ENCODE measurements at places on chromosomes 3 and 15.

GRCh38 chr3:159904455-159904854 lies 84.2 kb upstream of the IL12A start:
- DNase-seq: no peak

DNA sequence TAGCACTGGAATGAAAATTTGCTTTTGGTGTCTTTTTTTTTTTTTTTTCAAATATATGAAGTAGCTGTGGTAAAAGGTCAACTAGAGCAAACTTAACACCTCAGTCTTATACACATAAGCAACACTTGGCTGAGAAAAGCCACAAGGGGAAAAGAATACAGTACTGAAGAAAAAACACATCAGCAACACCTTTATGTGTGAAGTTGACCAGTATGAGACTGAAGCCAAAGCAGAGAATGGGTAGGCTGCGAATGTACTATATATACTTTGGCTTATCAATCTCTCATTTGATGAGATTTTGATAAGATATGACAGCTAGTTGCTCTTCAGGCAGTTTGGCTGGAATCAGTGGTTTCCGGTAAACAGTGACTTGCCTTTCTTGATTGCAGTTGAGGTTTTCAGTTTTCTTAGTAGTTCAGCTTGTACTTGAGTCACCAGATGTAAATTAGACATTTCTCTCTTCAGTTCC lies 22.0 kb upstream of the ZCWPW2 start:
- DNase-seq: no peak

DNA sequence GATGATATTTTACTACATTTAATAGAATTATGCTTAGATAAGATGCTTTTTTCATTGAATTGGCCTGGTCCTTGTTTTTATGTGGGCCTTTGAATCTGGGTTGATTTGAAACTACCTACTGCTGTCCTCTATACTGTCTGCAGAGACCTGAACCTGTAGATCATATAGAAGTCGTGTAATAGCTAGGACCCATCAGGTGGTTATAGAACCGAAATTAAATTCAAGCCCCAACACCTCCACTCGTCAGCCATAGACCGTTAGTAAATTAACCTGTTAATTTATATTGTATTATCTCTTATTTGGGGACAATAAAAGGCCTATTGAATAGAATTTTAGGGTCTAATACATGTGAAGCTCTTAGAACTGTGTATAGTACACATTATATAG lies 108.4 kb downstream of the MBNL1 start:
- DNase-seq: no peak

- DNase-seq: no peak
These were observed 232.5 kb upstream of the ST8SIA2 start for GRCh38 chr15:92161039-92161670.

GRCh38 chr15:58876306-58877106 lies 57.0 kb downstream of the SLTM start:
- DNase-seq: no peak

GRCh38 chr3:64163019-64163754 lies 62.1 kb downstream of the PRICKLE2 start:
- no peak for DNase-seq

DNA sequence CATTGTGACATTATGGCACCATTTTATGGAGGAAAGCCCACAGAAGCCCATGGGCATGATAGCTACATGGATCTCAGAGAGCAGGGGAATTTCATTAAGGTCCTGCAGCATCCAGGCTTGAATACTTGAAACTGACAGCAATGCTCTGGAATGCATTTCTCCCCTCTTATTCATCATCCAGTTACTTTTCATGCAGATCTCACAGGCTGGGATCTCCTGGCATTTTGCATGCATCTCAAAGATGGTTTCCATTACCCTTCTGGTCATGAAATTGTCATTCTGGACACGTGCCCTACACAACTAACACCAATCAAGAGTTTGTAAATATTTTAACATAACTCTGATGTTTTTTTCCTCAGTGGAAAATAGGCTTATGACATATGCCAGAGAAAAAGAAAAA lies 32.4 kb downstream of the VGLL3 start:
- DNase-seq: peak; percentile 79

DNA sequence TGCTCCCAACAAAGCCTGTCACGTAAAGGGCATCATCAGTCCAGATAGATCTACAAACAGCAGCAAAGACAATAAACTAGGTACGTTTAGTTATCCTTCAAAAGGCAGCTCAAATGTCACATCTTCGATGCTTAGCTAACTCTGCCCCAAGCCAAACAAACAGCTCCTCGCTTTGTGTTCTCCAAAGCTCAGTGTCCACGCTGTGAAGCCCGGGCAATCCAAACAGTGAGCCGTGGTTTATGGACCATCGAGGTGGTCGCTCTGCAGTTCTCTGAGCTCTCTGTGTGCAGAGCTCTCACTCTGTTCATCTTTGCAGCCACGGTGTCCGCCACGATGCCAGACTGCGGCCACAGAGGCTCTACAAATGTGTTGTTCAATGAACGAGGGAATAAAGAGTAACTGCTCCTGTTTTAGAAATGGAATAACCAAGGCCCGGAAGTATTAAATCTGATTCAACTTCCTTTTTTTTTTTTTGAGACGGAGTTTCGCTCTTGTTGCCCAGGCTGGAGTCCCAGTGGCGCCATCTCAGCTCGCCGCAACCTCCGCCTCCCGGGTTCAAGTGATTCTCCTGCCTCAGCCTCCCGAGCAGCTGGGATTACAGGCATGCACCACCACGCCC lies 117.2 kb upstream of the FAM174B start:
- DNase-seq: no peak

GRCh38 chr3:59882746-59883145 lies 832.9 kb upstream of the CFAP20DC start:
- no peak for DNase-seq

DNA sequence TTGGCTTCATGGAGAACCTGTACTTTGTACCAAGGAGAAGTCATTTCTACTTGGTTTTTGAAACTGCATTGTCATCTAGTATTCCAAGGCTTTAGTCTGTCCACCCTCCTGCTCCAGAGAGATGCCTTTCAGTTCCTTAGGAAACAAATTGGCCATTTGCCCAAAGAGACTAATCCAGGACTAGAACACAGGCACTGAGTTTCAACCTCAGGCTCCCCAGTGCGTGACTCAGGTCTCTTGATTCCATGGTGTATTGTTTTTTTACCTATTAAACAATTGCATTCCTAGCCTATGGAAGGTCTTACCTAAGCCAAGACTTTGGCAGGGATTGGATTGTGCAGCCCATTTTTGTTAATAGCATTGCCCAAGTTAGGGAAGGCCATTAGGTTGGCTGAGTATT lies 214.8 kb upstream of the CTDSPL start:
- DNase-seq: no peak

GRCh38 chr3:34260271-34261000 lies 462.0 kb downstream of the PDCD6IP start:
- DNase-seq: no peak

DNA sequence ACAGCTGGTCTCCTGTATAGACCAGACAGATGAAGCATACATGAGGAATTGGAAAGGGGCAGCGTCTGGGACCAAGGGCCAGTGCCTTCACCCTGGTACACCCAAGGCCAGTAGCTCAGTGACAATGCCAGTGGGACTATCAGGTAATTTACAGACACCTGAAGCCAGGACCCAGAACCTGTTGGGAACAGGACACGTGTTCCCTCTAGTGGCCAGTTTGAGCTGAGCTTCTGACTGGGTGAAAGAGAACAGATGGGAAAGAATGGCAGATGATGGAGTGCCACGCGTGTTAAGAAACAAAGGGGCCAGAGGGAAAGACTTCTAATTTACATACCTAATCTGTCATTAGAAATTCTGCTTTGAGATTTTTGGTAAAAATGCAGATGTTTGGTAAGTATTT lies 5.1 kb upstream of the SLC25A38 start:
- no peak for DNase-seq

DNA sequence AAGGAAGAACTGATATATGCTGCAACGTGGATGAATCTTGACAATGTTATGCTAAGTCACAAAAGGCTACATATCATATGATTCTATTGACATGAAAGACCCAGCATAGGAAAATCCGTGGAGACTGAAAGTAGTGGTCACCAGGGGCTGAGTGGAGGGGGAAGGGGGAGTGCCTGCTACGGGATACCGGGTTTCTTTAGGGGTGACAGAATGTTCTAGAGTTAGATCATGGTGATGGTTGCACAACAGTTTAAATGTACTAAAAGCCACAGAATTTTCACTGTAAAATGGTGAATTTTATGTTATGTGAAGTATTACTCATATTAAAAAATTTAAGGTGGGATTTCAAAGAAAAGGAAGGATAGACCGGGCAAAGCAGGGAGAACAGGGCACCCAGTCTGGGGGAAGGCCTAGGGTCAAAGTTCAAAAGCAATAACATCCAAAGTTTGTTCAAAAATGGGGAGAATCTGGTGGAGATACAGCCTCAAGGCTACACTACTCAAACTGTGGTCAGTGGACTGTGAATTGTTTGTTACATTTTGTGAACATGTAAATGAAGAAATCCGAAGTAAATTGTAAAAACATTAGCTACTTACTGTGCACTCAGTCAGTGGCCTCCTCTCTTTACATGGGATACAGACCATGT lies 74.2 kb upstream of the FNDC3B start:
- no peak for DNase-seq

- no peak for DNase-seq
These were observed 262.4 kb downstream of the SLC9A9 start for GRCh38 chr3:143585720-143586456.

- no peak for DNase-seq
These were observed 225.1 kb downstream of the UACA start for GRCh38 chr15:70538278-70538677.

- no peak for DNase-seq
These were observed 47.0 kb upstream of the ACKR4 start for GRCh38 chr3:132549890-132550578.

GRCh38 chr15:62881056-62881455 lies 161.5 kb upstream of the TPM1 start:
- no peak for DNase-seq

DNA sequence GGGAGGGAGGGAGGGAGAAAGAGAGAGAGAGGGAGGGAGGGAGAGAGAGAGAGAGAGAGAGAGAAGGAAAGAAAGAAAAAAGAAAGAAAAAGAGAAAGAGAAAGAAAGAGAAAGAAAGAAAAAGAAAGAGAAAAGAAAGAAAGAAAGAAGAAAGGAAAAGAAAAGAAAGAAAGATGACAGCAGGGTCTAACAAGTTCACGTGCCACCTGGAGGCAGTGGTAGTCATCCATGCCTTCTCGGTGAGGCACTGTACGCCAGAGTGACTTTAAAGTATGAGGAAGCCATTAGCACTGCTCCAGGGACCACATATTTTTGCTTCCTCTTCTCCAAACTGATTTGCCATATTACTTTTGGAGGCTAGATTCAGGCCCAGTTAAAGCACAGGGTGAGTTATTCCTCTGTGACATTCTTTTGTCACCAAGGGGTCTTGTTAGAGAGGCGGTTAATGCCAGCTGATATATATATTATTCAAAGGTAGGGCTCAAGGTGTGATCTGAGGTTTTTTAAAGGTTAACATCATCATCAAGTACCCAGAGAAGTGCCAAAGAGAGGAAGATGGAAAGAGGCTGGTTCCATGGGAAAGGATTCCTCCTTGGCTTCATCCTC lies at the start of gene HTR3D:
Gene HTR3D, plus strand, starts transcription at position 556 of the 606 bp plus-strand sequence. Its CDS starts 0 bp downstream, at position 556.
- DNase-seq: no peak

DNA sequence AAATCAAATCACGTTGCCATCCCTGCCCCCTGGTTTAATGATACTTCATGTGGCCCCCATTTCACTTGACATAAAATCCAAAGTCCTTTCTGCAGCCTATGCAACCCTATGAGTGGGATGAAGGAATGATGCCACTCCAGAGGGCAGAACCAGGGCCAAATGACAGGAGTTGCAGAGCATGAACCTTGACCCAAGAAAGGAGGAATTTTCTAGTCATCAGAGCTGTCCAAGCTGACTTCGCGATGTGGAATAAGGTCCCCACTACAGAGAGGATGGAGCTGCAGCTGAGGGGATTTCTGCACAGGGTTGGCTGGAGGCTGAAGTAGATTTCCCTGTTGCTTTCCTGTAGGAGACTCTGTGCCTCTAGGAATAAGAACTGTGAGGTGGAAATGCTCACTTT lies 15.8 kb upstream of the EPHB3 start:
- no peak for DNase-seq

GRCh38 chr3:112564940-112565305 lies 3.1 kb downstream of the SLC35A5 start:
- no peak for DNase-seq
